Kidney tubule cell (primary cell): ENCODE measurements at places on chromosomes 4 and X.
A peak's percentile ranks its signal among the peaks of the same experiment; 100 is the strongest.

GRCh38 chr4:136524039-136524438 lies 1008.3 kb downstream of the PCDH18 start:
- no peak for DNase-seq

DNA sequence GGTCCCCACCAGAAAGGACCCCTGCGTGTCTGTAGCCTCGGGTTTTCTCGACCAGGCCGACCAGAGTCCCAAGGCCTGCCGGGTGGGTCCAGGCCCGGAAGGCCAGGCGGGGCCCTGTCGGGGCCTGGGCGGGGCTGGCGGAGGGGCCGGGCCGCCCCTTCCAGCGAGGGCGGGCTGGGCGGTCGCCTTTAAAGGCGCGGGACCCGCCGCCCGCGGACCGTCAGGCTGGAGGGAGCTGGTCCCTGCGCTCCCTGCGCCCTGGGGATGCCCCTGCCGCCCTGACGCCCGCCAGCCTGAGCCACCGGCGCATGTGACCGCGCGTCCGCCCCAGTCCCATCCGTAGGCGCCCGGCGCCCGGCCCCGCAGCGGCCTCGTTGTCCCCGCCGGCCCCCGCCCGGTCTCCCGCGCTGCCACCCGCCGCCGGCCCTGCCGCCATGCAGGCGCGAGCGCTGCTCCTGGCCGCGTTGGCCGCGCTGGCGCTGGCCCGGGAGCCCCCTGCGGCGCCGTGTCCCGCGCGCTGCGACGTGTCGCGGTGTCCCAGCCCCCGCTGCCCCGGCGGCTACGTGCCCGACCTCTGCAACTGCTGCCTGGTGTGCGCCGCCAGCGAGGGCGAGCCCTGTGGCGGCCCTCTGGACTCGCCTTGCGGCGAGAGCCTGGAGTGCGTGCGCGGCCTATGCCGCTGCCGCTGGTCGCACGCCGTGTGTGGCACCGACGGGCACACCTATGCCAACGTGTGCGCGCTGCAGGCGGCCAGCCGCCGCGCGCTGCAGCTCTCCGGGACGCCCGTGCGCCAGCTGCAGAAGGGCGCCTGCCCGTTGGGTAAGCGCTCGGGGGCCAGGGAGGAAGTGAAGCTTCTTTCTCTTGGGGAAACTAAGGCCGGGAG lies at the start of gene HTRA3:
TSS of gene HTRA3 (plus strand) at position 220 of the 883 bp plus-strand sequence. CDS start at position 435, 215 bp downstream.
- no peak for DNase-seq

DNA sequence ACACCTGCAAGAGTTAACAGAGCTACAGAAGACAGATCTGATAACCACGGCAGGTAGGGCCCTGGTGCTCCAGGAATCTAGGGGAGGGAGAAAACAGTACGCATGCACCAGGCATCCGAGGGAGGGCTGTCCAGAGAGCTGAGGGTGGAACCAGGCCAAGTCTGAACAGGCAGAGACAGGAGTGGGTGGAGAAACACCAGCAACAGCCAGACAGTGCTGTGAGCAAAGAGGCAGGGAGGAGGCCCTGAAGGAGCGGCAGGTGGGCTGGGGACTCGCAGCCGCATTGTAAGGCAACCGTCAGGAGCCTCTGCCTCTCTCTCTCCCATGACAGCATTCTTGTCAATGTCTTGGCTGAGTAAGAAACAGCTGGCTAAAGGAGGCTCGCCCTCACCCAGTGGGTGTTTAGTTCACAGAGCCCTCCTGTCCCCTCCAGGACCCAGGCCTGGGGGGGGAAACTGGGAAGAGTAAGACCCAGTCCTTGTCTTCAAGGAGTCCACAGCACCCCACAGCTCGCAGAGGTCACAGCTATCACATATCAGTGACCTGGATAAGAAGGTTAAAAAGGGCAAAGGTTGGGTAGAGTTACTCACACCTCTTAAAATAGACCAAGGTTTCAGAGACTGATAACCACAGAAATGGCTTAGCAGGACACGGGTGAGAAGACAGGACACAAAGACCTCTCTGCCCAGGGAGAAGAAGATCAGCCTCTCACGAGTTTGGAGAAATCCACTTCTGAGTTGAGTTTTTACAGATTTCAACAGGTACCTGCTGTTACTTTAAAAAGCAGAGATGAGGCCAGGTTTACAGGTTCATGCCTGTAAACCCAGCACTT lies 10.5 kb downstream of the ACSL1 start:
- peak; percentile 93 for DNase-seq

DNA sequence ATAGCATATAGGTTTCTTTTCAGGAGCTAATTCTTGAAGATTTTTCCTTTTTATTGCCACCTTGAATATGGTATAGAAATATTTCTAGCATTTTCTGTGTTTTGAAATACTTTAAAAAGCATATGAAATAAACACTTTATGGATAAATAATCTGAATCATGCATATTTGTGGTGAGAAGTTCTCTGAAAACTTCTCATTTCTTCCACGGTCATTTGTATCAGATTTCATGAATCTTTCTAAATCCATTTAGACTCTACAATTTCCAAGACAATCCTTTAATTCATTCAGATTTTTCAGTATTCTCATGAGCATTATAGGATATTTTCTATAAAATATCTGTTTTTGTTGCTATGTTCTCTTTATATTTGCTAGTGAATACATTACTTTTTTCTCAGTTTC lies 16.2 kb upstream of the CA5B start:
- no peak for DNase-seq

DNA sequence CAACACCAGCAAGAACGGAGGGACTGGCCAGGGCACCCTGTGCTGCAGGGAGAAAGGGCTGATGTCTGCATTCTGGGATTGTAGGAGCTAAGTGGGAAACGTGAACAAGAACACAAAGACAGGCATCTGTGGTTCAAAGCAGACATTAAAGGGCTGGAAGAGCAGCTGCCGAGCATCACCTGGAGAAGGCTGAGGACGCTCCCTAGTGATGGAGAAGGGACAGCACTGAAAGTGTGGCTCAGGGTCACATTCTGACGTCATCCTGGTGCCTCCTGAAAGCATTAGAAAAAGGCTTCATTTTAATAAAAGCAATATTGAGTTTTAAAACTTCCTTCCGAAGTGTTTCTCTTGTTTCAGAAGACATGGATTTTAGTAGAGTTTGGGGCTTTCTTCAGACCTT lies 62.3 kb downstream of the CLDN22 start:
- DNase-seq = no peak

- peak; percentile 12 for DNase-seq
Measured at GRCh38 chr4:128159967-128160366, 98.9 kb downstream of the LARP1B start.

DNA sequence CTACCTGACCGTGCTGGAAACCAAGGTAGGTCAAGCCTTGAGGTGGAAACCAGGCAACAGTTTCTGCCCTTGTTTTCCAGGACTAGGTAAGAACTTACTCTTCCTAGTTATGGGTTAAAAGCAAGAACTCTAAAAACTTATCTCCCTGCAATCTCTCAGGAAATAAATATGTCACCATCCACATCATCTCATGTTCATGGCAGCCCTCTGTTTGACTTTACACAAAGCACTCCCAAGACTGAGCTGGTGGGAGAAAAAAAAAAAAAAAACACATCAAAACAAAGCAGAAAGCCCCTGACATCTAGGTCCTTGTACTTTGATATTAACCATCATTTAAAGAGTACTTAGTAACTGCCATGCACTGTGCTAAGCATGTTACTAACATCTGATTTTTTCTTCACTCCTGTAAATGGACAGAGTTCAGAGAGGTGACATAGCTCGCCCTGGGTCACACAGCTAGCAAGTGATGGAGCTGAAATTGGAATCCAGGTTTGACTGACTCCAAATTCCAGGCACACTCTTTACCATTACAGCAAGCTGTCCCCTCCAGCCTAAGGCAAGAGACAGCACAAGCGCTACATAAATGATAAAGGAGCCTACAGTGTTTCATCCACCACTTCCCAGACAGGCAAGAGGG lies 102.8 kb upstream of the NOCT start:
- DNase-seq = no peak

GRCh38 chrX:17470136-17470535 lies 95.1 kb downstream of the NHS start:
- DNase-seq = no peak

- DNase-seq = no peak
Measured at GRCh38 chrX:10904220-10904619, 206.9 kb upstream of the HCCS start.

DNA sequence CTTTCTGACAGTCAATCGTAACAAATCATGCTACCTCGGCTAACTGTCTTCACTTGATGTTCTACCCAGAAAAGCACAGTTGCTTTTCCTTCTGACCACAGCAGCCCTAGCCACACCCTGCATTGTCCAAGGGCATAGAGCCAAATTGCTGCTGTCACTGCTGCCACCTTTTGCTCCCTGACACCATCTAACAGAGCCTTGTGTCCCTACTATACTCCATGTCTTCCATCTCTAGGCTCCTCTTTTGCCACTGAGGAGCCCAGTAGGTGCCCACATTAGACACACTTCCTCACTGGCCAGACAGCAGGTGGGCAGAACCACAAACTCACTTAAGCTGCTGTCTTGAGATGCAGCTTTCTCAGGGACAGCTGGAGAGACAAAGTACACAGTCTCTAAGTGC lies 91.4 kb downstream of the ANXA3 start:
- DNase-seq = no peak

- no peak for DNase-seq
Measured at GRCh38 chr4:187069398-187069797, 345.7 kb upstream of the FAT1 start.

DNA sequence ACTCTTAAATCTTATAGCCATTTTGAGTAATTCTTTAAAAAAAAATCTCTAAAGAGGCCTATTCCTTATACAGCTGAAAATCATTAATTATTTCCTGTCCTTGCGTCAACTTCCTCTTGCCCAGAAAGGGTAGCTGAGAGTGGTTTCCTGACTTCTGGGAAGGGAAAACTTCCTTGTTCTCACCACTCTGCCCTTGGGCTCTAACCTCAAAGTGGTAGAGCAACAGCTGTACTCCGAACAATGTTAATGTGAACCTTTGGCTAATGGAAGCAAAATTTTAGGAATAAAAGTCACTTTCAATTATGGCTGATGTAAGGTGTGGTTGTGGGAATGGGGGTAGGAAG lies 15.3 kb downstream of the KLHL2 start:
- DNase-seq = peak; percentile 65

DNA sequence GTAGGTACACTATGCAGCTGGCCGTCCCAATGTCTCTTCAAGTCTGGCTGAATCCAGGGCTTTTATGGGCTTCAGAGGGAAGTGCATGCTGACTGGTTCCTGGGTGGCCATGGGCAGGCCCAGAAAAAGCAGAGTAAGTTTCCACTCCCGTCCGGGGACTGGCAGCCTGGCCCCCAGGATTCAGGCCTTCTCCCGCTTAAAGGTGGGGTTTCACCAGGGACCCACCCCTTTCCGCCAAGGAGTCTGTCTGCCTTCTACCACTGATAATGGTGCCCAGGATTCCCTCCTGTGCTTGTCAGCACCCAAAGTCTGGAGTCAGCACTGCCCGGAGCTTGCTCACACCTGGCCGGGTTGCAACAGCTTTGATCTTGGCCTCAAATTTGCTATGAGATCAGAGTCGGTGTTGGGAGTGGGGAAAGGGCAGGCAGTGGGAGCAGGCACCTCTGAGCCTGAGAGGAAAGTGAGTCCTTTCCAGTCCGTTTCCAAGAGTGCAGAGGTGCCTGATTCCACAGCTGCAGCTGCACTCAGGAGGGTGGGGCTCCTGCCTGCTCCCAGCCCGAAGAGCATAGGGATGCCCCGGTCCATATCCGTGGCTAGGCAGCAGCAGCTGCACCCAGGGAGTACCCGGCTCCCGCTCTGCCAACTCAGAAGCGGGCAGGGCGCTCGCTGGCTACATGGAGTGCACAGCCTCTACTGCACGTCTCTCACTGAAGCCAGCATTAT lies 1344.3 kb upstream of the ADGRL3 start:
- DNase-seq = no peak

DNA sequence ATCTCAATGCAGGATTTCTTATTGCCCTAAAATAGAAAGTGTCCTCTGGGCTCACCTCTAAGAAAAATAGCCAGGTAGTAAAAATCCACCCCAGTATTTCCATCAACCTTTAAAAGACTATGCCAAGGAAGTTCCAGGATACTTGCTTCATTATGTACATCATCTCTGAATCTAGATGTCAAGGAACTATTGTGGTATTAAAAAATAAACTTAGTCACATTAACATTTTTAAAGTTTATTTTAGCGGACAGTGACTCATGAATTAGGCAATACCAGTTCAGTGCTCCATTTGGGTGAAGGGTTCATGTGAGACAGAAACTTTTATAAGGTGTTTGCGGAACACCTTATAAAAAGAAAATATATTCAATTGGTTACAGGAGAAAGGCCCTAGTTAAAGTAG lies 209.2 kb downstream of the ADAM29 start:
- peak; percentile 2 for DNase-seq

DNA sequence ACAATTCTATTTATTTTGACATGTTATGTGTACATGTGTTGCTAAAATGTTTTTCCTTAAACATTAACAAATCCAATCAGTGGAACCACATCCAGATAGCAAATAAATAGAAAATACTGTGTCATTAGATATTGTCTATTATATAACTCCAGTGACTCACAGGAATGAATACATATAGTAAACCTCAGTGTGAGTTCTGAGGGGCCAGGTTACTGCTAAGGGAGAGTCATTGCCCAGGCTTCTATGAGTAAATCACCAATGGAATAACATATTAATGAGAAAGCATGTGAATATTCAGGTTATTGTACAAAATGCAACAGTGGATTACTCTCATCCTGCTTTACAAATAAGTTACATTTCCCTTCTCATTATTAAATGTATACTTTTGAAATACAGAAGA lies 27.2 kb downstream of the TACR3 start:
- DNase-seq = no peak

- peak; percentile 16 for DNase-seq
Measured at GRCh38 chr4:119525771-119526712, 102.6 kb downstream of the PDE5A start.

DNA sequence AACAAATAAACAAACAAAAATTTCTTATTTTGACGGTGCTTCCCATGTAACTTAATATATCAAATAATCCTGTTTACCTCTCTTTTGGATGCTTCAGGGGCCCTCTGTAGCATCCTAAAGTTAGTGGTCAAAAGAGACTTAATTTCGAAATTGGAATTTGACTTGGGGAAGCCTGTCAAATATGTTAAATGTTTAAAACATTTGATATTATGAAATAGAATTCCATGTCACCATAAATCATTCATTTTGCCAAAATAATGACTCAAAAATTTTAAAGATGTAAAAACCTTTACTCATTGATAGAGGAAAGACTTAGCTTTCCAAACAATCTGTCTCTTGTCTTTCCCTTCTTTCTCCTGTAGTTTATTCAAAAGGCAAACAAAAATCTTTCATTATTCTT lies 20.6 kb upstream of the TEX13A start:
- DNase-seq = no peak

GRCh38 chr4:7425591-7426468 lies 8.9 kb downstream of the PSAPL1 start:
- DNase-seq = no peak

- peak; percentile 55 for DNase-seq
Measured at GRCh38 chr4:76622126-76622525, 187.1 kb downstream of the SHROOM3 start.

GRCh38 chrX:29659911-29660310 lies 555.5 kb upstream of the MAGEB2 start:
- DNase-seq = no peak

GRCh38 chrX:150813922-150814321 lies 84.5 kb downstream of the CD99L2 start:
- no peak for DNase-seq

- no peak for DNase-seq
Measured at GRCh38 chrX:149312097-149312496, 193.0 kb downstream of the IDS start.

GRCh38 chr4:150447356-150447755 lies 134.6 kb upstream of the MAB21L2 start:
- DNase-seq = no peak
